ENCODE measurements at places on chromosomes 5 and 9.
A peak's percentile ranks its signal among the peaks of the same experiment; 100 is the strongest.

DNA sequence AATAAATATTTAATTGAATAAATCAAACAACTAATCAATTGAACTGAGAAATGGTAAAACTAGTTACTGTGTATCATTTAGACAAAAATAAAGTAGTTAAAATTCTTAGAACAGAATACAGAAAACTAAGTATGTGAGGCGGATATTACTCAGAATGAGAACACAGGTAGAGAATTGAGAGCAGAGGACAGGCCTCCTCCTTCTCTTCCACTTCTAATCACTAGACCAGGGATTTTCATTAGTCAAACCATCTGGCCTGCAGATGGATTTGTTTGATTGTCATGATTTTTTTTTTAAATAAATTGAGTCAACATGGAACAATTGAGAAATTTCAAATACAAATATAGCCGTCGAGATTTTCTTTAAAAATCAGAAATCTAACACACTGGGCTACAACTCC, 198.6 kb upstream of the HMHB1 start:
- DNase-seq: no peak

DNA sequence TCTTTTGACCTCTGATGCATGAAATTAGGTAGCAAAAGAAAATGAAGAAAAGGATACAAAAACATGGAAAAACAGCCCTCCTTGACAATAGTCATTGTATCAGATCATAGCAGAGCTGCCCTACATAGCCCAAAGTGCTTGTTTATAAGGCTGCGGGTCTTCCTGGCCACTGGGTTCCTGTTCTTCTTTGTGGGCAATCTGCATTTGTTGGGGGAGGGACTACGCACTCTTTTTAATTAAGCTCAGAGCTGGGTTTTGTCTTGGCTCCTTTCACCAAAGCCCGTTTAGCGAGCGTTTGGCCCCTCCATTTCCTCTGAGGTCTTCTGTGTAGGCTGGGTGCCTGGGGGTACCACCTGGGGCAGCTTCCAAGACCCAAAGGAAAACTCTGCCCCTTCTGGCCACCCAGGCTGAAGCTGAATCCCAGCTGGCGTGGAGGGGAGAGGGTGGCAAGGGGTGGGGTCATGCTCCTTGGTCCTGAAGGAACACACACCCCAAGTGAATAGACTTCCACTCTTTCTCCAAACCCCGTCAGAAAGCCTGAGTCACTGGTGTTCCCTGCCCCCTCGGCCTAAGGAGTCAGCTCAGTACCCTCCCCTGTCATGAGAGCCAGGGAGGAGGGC, 6.5 kb upstream of the PAX5 start:
- DNase-seq: no peak

- DNase-seq: no peak
Observed at GRCh38 chr9:35476596-35476995, 13.3 kb upstream of the RUSC2 start.

DNA sequence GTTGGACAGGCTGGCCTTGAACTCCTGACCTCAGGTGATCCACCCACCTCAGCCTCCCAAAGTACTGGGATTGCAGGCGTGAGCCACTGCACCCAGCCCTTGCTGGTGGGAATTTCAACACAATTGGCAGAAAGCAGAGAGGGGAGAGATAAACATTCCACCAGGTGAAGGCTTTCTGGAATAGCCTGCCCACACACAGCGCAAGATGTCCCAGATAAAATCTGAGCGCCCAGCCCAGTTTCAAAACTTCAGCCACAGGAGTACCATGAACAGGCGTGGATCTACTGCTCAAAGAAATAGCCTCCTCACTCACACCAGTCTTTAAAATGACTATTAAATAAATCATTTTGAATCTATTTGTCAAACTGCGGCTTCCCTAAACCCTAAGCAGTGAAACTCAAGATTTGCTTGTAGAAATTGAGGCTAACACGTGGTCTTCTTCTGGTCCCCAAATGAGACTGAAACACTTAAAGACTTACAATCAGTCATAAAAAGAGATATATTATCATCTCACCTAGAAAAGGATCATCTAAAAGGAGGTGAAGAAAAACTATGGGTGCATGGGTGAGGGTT, 34.7 kb downstream of the CAPSL start:
- no peak for DNase-seq

DNA sequence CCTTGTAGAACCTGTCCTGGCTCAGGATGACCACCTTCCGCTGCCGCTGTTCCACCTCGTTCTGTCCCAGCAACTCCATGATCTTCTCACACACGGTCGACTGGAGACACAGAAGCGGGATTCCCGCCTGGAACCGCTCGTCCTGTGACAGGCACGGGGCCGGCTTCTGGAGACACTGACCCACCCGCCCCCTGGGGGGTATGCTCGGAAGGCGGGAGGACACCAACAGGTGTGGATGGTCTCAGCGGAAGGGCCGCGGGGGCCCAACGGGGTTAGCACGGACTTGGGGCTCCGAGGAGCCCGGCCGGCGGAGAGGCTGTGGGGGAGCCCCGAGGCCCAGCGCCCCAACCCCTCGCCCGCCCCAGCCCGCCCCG, 530 bp downstream of the UCK1 start:
- peak; percentile 22 for DNase-seq

- no peak for DNase-seq
Observed at GRCh38 chr5:76455531-76456133, 52.5 kb downstream of the IQGAP2 start.

- no peak for DNase-seq
Observed at GRCh38 chr5:141559461-141559860, 59.3 kb downstream of the DIAPH1 start.

DNA sequence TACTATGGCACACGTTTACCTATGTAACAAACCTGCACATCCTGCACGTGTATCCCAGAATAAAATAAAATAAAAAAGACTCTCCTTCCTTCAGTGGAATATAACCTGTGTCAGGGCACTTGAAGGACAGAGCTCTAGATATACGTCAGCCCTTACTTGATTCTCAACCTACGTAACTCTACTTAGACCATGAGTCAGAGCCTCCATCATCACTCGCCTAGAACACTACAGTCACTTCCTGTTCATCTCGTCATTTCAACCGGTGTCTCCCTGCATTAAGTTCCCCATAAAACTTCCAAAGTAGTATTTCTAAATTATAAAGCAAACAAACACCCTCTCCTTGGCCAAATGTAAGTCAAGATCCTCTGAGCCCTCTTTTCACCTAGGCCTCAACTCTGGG, 243.5 kb upstream of the CCNG1 start:
- no peak for DNase-seq

DNA sequence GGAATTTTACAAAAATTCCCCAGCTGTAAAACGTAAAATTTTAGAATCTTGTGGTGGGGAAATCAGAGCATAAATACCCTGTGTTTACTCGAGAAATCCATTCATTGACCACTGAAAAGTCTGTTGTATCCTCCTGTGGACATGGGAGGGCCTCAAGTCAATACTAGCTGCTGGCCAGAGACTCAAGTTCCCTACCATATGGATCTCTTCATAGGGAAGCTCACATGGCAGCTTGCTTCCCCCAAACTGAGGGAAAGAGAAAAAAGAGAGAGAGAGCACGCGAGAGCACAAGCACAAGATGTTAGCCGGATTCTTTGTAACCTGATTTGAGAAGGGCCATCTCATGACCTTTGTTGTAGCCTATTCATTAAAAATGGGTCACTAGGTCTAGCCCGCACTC, 591.9 kb downstream of the LRRC70 start:
- DNase-seq: no peak

GRCh38 chr5:66969484-66969883, 227.1 kb downstream of the CD180 start:
- no peak for DNase-seq

- DNase-seq: no peak
Observed at GRCh38 chr9:90368241-90368640, 274.4 kb downstream of the DIRAS2 start.

All from muscle of back (tissue), 13 donors.